ENCODE measurements at places on chromosomes 4 and X.

- no peak for DNase-seq
Observed at GRCh38 chrX:48490661-48491060, 14.7 kb downstream of the FTSJ1 start.

GRCh38 chr4:1943928-1944327 lies 64.8 kb downstream of the NELFA start:
- no peak for DNase-seq

DNA sequence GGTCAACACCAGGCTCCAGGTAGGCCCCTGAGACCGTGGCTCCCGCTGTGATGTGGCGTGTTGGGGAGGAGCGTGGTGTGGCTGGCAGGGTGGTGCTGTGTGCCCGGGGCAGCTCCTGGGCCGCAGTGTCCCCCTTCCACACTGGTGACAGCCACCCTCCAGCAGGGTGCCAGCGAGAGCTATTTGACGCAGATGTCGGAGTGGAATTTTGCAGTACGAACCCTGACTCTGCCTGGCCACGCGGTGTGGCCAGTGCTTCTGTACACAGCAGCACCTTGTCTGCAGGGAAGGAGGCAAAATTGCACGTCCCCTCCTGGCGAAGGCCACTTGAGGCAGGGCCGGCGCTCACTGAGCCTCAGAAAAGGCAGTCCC lies 53.2 kb downstream of the CPZ start:
- no peak for DNase-seq

GRCh38 chrX:134840370-134840769 lies 150.4 kb upstream of the SMIM10 start:
- no peak for DNase-seq

- DNase-seq, result no peak
Observed at GRCh38 chr4:3722446-3723231, 43.5 kb upstream of the ADRA2C start.

DNA sequence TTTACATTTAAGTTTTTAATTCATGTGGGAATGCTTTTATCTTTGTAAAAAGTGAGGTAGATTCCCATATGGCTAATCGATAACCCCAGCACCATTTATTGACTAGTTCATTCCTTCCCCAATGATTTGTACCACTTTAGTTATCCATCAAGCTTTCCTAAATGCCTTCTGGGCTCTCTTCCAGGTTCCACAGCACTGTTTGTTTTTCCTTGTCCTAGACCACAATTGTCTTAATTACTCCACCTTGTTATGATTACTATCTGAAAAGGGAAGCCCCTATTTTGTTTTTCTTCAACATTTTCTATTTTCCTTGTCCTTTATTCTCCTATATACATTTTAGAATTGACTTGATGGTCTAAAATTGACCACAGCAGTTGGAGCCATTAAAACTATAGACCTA lies 48.5 kb upstream of the GPRIN3 start:
- DNase-seq, result no peak

GRCh38 chr4:147059064-147059731 lies 113.5 kb upstream of the TTC29 start:
- DNase-seq, result no peak

DNA sequence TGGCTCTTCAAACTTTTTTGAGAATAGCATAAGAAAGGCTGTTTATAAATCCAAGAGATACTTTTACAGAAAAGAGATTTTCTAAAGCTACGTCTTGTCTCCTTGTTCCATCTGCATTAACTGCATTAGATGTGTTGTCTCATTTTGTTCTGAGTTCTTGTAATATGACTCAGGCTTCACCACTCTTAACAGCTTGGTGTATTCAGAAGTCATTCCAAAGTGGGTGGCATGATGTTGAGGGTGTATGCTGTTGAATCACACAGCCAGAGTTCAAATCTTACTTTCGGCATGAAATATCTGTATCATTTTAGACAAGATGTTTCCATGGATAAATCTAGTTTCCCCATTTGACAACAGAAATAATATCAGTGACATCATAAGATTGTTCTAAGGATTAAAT lies 30.1 kb downstream of the SYTL5 start:
- no peak for DNase-seq

DNA sequence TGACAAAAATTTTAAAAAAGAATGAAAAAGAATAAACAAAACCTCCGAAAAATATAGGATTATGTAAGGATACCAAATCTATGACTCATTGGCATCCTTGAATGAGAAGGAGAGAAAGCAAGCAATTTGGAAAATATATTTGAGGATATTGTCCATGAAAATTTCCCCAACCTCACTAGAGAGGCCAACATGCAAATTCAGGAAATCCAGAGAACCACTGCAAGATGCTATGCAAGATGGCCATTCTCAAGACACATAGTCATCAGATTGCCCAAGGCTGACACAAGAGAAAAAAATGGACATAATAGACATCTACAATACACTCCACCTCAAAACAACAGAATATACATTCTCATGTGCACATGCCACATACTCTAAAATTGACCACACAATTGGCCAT lies 135.9 kb upstream of the SPANXB1 start:
- DNase-seq, result no peak

DNA sequence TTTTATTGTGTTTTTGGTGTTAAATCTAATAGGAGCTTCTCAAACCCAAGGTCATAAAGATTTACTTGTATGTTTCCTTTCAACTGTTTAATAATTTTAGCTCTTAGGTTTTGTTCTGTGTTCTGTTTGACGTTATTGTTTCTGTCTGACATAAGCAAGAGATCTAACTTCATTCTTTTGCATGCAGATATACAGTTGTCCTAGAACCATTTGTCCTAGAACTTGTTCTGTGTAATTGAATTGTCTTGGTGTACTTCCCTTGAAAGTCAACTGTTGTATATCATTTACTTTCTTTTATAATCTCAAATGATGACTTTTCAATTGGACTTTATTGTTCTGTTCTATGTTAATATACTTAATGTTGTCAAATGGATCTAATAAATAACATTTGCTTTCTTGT lies 977.1 kb downstream of the FAT4 start:
- no peak for DNase-seq

DNA sequence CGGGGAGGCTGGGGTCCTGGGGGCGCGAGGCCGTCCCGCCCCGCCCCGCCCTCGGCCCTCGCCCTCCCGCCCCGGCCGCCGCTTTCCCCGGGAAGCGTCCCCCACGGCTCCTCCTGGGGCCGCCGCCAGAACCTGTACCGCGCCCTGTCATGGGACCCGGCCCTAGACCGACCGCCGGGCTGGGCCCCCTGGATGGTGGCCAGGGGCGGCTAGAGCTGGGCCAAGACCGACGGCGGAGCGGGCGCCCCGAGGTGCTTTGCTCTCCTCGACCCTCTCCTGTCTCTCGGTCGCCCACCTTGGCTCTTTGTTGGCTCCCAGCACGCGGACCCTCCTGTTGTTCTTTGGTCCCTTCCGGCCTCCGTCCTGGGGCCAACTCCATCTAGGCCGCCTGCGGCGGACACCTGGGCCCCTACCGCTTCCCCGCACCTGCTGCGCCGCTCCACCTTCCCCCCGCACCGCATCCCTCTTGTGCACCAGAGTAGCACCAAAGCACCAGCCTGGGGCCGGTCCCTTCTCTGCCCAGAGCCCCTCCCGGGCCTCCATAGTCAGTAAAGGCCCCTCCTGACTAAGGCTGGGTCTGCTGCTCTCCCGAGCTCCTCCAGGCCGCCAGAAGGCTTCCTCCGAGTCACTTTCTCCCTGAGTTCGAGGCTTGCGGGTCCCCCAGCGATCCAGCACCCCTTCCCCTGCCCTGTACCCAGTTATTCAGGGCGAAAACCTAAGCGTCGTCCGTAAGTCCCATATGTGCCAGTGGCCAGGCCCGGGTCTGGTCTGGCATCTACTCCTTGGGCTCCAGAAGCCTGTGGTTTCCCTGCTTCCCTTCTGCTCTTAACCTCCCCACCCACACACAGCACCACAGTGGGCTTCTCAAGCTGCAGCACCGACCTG lies 587 bp downstream of the TACC3 start:
- no peak for DNase-seq

DNA sequence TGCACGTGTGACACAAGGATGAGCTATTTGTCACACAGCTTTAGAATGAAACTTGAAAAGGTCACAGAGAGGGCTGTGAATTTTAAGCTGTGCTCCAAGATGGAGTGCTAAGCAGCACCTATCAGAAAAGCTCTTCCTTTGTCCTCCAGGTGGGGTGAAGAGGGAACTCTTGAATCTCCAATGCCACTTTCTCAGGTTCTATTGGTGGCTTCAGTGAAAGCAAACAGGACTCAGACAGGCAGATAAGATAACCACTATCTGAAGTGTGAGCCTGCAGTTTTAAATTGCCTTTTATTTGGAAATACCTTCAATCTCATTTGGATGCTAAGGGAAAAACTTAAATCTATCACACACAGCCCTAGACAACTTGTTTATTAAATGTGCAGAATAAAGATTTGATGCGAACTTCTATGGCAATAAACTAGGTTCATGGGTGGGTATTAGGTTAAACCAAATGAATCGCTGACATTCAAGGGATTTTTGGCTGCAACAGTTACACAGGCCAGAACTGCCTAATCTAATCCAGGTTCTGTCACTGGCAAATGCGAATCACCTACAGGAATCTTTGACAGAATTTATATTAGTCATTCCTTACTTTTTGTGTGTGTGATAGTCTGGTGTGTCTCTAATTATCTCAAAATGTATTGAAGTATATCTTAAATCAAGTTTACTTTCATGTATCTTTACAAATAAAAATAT lies 13.6 kb upstream of the PDGFRA start:
- peak; percentile 28 for DNase-seq

DNA sequence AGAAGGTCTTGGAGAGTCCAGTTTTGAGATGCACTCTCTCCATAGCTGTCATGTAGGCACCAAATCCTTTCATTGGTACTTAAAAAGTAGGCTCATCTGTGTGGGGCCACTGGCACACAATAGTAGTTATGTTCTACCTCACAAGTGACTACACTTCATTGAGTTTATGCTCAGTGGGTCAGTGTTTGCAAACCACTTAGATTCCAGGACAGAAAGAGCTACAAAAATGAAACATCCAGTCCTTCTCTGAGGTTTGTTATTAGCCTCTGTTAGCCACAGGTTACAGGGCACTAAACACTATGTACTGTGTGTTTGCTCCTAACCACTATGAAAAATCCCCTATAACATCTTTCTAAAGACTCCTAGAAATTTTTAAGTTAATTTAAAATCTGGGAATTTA lies 13.8 kb downstream of the RAB28 start:
- DNase-seq, result no peak

GRCh38 chr4:14701896-14702295 lies 300.4 kb upstream of the CPEB2 start:
- no peak for DNase-seq

DNA sequence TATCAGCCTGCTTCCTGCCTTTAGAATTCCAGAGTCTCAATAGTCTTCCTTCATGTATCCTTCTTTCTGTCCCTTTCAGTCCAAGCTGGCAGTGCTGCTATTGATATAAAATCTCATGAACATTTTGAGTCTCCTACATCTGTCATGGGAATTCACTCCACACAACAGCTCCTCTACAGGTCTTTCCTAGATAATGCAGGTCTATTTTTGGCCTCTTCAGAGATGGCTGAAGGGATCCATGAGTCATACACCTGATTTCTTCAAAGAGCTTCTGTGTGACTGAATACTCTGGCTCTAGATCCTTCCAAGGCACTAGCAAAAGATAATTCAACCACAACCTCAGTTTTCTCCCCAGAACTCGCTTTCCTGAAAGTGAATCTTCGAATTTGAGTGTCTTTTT lies 115.4 kb downstream of the STPG2 start:
- no peak for DNase-seq

GRCh38 chrX:133676344-133677122 lies 261.2 kb upstream of the GPC4 start:
- no peak for DNase-seq

DNA sequence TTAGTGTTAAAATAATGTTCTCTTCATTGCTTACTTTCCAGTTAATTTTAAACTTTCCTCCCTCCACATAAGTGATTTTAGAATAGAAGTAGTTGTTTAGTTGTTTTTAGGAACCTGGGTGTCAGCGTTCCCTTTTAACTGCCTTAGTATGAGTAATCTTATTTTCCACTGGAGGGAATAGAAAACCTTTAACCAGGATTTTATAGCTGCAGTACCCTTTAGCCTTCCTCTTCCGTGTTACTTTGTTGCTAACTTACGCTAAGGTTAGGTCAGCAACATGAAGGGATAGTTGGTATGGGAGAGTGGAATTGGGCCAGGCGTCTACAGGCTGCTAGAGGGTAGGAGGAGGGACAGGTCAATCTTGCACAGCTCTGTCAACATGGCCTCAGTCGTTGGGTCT lies 31.5 kb downstream of the SMS start:
- no peak for DNase-seq

Data from fibroblast of skin of scalp (primary cell).